ENCODE measurements at places on chromosomes 7 and 10.

GRCh38 chr7:3200504-3200903 lies 100.5 kb upstream of the SDK1 start:
- peak; percentile 34 for DNase-seq

DNA sequence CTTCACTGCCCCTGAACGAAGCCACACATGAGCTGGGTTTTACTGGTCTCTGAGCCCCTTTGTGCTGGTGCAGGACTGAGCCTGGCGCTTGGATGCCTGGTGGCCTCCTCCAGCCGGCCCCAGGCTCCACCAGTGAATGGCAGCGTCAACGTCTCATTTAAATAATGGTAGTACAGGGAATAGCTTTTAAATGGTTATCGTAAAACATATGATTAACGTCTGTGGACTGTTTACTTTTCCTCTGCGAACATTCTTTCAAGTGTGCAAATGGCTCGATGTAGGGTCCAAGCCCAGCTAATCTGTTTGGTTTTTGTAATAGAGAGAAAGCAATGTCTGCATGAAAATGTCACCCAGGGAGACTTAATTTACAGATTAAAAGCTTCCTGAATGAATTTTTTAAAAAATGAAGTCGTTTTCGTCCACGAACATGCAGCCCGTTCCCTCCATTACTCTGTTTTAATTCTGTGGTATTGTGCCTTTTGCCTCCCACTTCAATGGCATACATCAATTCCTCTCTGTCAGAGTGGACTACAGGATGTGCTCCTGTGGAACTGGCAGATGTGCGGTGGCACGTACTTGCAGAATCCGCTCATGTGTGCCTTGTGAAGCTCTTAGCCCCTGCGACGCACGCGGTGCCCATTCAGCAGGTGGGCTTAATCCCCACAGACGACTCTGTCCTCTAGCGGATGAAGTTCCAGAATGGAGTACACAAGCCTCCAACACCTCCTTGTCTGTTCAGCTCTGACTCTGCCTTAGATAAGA lies 192.7 kb downstream of the TCF7L2 start:
- DNase-seq, result no peak

GRCh38 chr10:22620140-22620857 lies 94.1 kb downstream of the PIP4K2A start:
- peak; percentile 97 for DNase-seq

- no peak for DNase-seq
Observed at GRCh38 chr10:71735709-71736569, 16.4 kb upstream of the C10orf105 start.

GRCh38 chr7:138974675-138975292 lies 6.4 kb downstream of the KIAA1549 start:
- DNase-seq, result no peak

DNA sequence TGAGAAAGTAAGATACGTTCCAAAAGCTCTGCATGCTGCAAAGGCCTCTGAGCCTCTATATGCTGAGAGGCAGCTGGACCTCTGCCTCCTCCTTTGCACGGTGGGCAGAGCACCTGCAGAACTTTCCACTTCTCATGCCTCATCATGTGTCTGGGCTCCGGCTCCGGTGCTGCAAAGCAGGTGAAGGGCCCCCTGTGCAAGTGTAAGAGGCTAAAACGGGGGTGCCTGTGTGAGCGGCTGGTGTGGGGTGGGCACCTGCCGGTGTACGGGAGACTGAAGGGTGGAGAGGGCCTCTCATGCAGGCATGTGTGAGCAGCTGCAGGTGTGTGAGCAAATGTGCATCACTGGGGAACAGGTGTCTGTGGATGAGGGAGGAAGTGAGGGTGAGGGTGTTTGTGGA lies 121.0 kb downstream of the KCNMA1 start:
- no peak for DNase-seq

- DNase-seq, result peak; percentile 40
Observed at GRCh38 chr7:111951052-111951451, 255.1 kb downstream of the DOCK4 start.

GRCh38 chr7:138295049-138295637 lies 164.9 kb upstream of the TRIM24 start:
- DNase-seq, result no peak

- DNase-seq, result no peak
Observed at GRCh38 chr7:128093614-128094570, 62.7 kb upstream of the LRRC4 start.

DNA sequence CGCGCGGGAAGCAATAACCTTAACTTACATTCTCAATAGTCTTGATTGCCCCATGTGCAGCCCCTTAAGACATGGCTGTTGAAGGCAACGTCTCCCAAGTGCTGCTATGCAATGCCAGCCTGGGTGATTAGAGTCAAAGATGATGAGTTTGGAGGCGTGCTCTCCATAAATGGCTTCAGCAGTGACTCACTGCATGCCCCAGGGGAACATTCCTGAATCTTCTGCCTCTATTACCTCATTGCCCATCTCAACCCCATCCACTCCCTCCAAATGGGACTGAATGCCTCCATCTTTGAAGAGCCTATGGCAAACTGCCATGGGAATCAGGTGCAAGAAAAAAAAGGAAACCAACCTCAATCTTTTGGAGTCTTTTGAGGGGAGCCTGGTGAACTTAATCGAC lies 282.8 kb downstream of the SNX10 start:
- DNase-seq, result no peak

- DNase-seq, result no peak
Observed at GRCh38 chr10:109126541-109126940, 796.8 kb downstream of the XPNPEP1 start.

- no peak for DNase-seq
Observed at GRCh38 chr10:121217331-121217730, 366.2 kb downstream of the WDR11 start.

DNA sequence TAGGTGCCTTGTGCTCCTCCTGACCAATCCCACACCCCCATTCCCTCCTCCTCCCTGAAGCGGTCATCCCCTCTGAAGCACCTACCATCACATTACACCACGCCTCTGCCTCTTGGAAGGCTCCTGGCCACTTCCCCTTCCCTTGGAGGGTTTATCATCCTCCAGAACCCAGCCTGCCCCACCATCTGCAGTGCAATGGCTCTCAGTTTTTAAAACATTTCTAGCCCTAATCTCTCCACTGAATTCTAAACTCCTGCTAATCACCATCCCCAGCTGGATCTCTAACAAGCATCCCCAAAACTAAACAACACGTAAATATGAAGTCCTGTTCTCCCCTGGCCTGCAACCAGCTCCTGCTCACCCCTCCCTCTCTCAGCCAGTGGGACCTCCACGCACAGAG lies 70.6 kb downstream of the PIP4K2A start:
- DNase-seq, result no peak

DNA sequence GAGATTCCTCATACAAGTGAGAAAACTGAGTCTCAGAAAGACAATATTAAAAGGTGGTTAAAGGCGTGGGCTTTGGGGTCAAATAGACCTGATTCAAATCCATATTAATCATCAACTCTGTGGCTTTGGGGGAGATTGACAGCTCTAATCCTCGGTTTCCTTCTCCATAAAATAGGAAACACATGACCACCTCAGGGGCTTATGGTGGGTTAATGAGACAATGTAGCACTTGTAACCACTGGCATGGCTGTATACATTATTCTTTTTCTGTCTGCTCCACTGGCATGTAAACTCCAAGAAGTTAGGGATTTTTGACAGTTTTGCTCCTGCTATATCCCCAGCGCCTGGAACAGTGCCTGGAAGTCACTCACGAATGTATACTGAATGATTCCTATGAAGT lies 120.8 kb upstream of the GAD2 start:
- DNase-seq, result no peak

GRCh38 chr10:5485948-5486852 lies 13.2 kb downstream of the CALML5 start:
- DNase-seq, result no peak

DNA sequence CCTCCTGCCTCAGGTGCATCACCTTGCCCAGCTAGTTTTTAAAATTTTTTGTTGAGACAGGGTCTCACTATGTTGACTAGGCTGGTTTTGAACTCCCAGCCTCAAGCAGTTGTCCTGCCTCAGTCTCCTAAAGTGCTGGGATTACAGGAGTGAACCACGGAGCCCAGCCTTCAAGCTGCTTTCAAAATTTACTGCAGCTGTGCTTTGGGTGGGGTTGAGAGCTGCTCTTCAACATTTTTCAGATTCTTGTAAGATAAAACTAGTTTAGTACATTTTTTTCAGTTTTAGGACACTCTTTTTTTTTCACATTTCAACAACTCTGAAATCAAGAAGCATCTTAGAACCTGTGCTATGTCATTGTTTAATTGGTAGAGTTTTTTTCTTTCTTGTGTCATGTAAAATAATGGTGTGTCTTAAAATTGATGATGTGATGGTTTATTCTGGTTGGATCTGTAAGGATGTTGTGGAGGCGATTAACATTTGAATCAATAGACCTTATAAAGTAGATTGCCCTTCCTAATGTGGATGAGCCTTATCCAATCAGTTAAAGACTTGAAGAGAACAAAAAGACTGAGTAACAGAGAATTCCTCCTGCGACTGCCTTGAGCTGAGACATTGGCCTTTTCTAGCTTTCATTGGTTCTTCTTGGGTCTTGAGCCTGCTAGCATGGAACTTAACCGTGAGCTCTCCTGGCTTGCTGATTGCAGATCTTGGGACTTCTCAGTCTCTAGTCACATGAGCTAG lies 13.5 kb downstream of the PLEKHA8 start:
- peak; percentile 32 for DNase-seq

DNA sequence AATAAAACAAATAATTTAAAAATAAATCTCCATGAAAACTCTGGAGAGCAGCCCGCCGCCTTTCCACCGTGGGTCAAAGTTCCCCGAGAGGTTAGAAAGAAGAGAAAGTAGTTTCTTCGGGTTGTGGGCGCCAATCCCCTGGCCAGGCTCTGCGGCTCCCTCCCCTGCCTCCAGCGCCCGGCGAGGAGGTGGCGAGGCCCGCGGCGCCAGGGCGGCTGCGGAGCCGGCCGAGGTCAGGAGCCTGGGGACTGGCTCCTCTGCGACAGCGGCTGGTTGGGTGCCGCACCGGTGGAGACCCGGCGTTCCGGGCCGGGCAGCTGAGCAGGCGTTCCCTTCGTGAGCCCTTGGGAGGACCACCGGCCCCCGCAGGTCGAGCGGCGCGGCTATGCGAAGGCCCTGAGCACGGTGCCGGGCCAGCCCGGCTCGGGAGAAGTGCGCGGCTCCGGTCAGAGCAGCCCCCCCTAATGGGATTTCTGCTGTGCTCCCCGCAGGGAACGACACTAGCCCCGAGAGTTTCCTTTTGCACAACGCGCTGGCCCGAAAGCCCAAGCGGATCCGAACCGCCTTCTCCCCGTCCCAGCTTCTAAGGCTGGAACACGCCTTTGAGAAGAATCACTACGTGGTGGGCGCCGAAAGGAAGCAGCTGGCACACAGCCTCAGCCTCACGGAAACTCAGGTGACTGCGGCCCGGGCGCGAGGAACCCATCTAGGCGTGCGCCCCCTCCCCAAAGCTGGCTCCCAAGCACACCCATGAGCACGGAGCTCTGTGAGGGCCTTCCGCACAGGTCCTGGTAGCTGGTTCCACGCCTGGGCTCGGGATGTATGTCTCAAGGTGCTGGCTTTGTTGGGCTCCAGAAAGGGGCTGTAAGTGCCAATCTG lies 2.8 kb downstream of the EMX2 start:
- DNase-seq, result peak; percentile 31

DNA sequence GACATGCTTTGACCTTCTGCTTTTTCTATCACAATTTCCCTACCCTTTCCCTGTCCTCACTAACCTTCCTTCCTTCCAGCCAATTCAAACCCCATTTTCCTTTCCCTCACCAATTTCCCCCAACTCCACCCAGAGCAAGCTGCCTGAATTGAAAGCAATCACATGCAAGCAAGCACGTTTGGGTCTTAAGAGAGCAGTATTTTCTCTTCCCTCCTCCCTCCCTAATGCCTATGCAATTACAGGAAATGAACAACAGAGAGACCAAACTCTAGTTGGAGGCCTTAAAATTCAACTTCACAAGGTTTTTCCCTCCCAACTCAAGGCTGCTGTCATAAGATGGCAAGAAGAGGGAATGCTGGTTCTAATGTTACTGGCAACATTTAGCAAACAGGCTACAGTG lies 117.2 kb downstream of the MYOF start:
- DNase-seq, result no peak

DNA sequence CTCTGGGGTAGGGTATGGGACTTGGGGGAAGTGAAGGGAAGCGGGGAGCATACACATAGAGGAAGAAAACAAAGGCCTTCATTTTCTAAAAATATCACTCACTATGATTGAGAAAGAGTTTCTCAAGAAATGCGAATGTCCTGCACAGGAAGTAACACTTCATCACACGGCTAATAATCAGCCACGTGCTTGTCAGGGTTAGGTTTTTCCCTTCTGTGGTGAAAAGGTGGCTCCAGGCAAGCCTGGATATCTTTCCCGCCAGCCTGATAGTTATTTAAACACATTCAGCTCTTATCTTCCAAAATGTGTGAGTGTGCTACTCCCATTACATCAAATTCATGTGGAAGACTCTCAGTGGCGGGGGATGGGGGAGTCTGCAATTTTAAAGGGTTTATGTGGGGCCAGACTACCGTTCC lies 166.4 kb upstream of the ADO start:
- no peak for DNase-seq

DNA sequence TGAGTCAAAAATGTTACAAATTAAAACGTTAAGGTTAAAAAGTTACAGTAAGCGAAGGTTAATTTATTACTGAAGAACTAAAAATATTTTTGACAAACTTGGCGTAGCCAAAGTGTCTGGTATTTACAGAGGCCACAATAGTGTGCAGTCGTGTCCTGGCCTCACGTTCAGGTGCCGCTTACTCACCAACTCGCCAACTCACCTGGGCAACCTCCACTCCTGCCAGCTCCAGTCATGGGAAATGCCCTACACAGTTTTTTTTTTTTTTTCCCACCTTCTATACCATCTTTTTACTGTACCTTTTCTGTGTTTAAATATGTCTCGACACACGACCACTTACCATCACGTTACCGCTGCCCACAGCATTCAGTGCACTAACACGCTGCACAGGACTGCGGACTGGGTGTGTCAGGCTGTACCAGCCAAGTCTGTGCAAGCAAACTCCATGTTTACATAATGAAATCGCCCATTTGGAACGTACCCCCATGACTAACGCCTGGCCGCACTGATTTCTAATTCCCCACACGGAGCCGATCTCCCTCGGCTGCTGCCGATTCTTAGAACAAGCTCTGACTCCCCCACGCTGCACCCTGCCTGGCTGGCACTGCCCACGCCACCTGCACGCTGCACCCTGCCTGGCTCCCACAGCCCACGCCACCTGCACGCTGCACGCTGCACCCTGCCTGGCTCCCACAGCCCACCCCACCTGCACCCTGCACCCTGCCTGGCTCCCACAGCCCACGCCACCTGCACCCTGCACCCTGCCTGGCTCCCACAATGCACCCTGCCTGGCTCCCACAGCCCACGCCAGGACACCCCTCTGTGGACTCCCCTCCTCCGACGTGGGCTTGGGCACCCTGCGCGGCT lies 203.1 kb downstream of the ZMYND11 start:
- DNase-seq, result no peak
